ENCODE measurements at places on chromosomes 7 and 10. TPM values are rescaled to one million over a fixed set of nuclear protein-coding genes. Genes with fewer than 3 reads are reported as not detected.

The HOXA4 gene
- polyA plus RNA-seq = 24.6 TPM

The SLC18A3 gene
- not detected for polyA plus RNA-seq

The CABCOCO1 gene
- 0.53 TPM for polyA plus RNA-seq

The WASHC2C gene
- 29.7 TPM for polyA plus RNA-seq

The FLNC gene
- polyA plus RNA-seq = 823 TPM

The SEMA3C gene
- 124 TPM for polyA plus RNA-seq

The CALML3 gene
- 0.45 TPM for polyA plus RNA-seq

The ITGB1 gene
- polyA plus RNA-seq = 344 TPM

The LRRC61 gene
- 11.3 TPM for polyA plus RNA-seq

The MBL2 gene
- not detected for polyA plus RNA-seq

The ITGB8 gene
- 5.2 TPM for polyA plus RNA-seq

The KMT2C gene
- polyA plus RNA-seq = 44.4 TPM

The CDK1 gene
- polyA plus RNA-seq = 27.5 TPM

The CPVL gene
- 21.4 TPM for polyA plus RNA-seq

The TSPAN12 gene
- 57.2 TPM for polyA plus RNA-seq

The STAMBPL1 gene
- 5.4 TPM for polyA plus RNA-seq

The NRP1 gene
- polyA plus RNA-seq = 102 TPM

The SKIDA1 gene
- polyA plus RNA-seq = 2.2 TPM

The PFKP gene
- 30.4 TPM for polyA plus RNA-seq

The PRSS37 gene
- polyA plus RNA-seq = 0.28 TPM

The ANLN gene
- 19.4 TPM for polyA plus RNA-seq

The ACSL5 gene
- 3.1 TPM for polyA plus RNA-seq

The SEMA3D gene
- 12.3 TPM for polyA plus RNA-seq

The CFTR gene
- 0.30 TPM for polyA plus RNA-seq

The BTRC gene
- 29.5 TPM for polyA plus RNA-seq

The CELF2 gene
- polyA plus RNA-seq = 90.1 TPM

The NHLRC2 gene
- 14.7 TPM for polyA plus RNA-seq

The NPFFR1 gene
- polyA plus RNA-seq = 0.09 TPM

The SPRN gene
- 4.6 TPM for polyA plus RNA-seq

The ARMC3 gene
- not detected for polyA plus RNA-seq

The TIAL1 gene
- 104 TPM for polyA plus RNA-seq

The OR13A1 gene
- not detected for polyA plus RNA-seq

The CPA1 gene
- 6.4 TPM for polyA plus RNA-seq

The PAOX gene
- 4.7 TPM for polyA plus RNA-seq

The IFIT1B gene
- 0.25 TPM for polyA plus RNA-seq

The AKR1D1 gene
- polyA plus RNA-seq = not detected

The INTS1 gene
- polyA plus RNA-seq = 55.6 TPM

The EFCAB10 gene
- 0.93 TPM for polyA plus RNA-seq

Measured in hindlimb muscle (tissue), 1 donor.